ENCODE measurements at places on chromosomes 13 and 19.

DNA sequence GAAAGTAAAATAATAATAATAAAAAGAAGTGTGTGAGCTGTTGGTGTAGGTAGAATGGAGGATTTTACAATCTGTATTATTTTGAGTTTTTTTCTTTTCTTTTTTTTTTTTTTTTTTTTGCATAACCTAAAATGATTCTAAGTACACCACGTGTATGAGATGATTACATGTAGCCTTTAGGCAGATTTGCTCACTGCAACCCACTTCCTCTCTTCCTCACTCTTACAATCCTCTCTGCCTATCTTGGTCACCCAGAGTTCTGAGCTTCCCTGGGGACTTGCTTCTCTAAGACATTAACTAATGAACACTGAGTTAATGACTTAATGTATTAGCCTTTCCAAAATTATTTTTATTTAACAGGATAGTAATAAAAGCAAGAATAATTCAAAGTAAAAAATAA is 1169.6 kb downstream of the EFNB2 start:
- DNase-seq, result no peak

DNA sequence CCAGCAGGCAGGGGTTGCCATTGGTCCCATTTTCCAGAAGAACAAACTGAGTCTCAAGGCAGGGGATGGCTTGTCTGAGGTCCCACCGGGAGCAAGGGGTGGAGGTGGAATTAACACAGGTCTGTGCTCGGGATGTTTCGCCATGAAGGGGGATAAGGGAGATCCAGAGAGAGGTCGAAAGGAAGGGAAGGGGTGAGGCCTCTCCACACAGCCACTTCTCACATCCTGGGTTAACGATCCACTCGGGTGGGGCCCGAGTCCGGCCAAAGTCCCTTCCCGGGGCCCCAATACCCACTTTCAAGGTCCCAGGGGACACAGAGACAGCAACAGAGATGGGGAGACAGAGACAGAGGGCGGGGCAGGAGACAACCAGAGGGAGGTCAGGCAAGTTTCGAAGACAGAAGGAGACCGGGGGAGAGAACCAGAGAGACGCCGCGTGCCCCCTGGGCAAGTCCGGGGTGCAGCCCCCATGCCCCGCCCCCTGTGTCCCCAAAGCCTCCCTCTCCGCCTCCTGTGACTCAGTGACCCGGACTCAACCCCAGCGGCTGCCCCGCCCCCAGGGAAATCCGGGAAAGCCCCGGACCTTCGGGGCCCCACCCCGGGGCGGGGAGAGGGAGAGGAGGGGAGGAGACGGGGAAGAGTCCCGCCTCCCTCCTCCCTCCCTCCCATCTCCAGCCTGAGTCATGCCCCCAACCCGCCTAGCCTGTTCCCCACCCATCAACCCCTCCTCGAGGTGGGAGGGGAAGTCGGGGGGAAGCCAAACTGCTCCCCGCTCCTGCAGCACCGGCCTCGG is 1.4 kb upstream of the BCL3 start:
- DNase-seq, result peak; percentile 94

- DNase-seq, result no peak
Measured at GRCh38 chr13:98595134-98595533, 18.2 kb upstream of the STK24 start.

DNA sequence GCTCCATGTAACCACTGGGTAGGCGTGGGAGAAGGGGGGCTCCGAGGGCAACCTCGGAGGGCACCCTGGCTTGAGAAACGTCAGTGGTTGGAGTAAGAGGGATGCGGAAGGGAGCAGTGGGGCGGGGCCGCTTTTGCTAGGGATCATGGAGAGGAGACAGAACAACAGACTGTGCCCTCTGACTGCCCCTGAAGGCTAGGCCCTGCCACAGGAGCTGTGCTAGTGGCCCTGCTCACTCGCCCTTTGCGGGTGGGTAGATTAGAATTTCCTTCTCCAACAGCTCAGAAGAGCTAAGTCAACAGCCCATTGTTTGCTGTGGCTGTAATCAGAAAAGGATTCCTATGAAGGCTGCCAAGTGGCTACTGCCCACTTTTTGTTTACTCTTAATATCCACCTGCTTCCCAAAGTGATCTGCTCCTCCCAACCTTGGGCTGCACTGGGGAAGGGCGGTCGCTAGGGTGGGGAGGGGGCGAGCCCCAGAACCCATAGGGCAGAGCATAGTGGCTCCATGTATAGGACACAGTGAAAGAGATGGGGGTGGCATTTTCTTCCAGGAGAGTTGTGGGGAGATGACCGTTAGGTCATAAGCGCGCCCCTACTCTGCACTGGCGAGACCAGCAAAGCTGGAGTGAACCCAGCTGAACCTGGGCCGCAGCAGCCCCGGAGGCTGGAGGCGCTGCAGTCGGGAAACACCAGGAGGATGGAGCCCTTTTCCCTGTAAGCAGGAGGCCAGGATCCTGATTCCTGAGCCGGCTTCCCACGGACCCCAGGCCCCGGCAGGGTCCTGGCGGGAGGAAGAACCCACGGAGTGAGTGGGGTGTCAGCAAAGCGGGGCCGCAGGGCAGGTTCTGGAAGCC is 1.9 kb upstream of the C1QTNF9 start:
- DNase-seq, result no peak

GRCh38 chr19:38213911-38214625 is 10.0 kb downstream of the DPF1 start:
- DNase-seq, result no peak
